ENCODE measurements at places on chromosomes 13 and 19.
A peak's percentile ranks its signal among the peaks of the same experiment; 100 is the strongest.

DNA sequence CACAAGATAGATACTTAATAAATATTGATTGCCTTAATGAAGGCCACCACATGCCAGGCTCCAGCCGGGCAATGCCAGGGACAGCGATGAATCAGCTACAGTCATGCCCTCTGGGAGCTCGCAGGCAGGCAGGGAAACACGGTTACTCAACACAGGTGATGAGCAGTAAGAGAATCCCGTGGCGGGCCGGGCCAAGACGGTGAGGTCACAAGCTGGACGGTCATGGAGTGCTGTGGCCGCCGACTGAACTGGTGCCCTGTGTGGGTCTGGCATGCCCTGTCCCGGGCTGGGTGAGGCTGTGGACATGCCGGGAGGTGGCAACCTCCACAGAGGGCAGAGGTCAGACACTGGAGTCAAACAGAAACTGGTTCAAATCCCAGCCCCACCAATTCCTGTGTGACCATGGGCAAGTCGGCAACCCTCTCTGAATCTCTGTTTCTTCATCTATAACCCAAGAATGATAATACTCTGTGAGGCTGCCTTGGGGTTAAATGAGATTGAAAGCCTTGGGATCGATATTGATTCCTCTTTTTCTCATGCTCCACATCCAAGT is 13.2 kb upstream of the PAK4 start:
- no peaks in the 10 kb centered on the region for H3K36me3 ChIP-seq
- no peak overlapping the region for H3K27ac ChIP-seq
- H3K4me3 ChIP-seq, result no peak overlapping the region
- peaks cover 2% of the 10 kb centered on the region for H3K4me1 ChIP-seq
- no peaks in the 10 kb centered on the region for H3K27me3 ChIP-seq

- H3K27ac ChIP-seq, result no peak overlapping the region
- no peak for DNase-seq
- no peaks in the 10 kb centered on the region for H3K36me3 ChIP-seq
- no peaks in the 10 kb centered on the region for H3K27me3 ChIP-seq
Measured at GRCh38 chr13:85693889-85694511, 105.2 kb downstream of the SLITRK6 start.

DNA sequence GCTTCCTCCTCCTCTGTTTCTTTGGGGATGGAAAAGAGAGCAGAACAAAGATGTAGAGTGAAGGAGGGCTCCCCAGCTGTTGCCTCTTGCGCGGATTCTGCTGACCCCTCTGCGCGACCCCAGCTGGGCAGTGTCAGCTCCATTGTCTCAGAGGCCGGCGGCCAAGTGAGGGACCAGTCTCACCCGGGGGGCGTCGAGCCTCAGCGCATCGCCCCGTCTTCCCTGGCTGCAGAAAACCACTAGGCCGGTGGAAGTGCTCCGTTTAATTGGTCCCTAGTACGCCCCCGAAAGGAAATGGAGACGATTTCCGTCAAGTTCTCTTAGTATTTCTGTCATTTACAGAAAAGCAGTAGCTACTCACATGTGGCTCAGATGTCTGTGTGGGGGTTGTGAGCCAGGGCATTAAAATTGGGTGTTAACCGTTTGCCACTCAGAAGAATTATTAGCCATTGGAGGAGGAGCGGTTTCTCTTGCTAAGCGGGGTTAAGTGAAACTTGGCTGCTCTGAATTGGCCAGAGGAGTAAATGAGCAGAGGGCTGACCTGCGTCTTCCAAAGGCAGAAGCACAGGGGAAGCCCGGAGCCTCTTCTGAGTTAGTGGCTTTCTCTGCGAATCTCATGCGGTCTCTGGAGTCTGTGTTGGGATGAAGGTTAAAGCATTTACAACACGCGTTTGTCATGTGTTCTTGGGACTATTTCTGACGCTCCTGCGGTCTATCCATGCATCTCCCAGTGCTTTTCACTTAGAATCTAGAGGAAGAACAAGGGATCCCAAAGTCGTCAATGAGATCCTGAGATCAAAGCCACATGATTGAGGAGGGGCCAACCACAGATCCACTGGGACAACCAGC is 132.8 kb upstream of the MYO16 start:
- no peak for DNase-seq
- no peaks in the 10 kb centered on the region for H3K4me1 ChIP-seq
- H3K4me3 ChIP-seq, result peak overlapping the region; percentile 57
- no peaks in the 10 kb centered on the region for H3K36me3 ChIP-seq
- H3K27ac ChIP-seq, result no peak overlapping the region

DNA sequence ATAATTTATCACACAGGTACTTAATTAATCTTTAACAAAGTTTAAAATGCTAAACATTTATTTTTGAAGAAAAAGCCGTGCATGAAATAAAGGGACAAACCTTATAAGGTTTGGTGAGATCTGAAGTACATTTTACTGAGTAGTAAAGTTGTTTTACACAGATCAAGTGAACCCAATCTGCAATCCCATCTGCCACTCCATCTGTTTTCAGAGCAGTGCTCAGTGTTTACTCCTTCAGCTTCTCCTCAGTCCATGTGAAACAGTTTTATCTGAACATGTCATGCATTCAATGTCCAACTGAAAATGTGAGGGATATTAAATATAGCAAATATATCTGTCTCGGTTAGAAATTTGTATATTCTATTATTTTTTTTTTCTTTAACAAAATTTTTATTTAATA is 166.8 kb downstream of the MAB21L1 start:
- H3K4me1 ChIP-seq, result no peaks in the 10 kb centered on the region
- H3K27ac ChIP-seq, result no peak overlapping the region
- H3K27me3 ChIP-seq, result no peaks in the 10 kb centered on the region
- H3K36me3 ChIP-seq, result no peaks in the 10 kb centered on the region
- DNase-seq, result no peak

GRCh38 chr13:103012646-103013045 is 53.6 kb downstream of the SLC10A2 start:
- H3K27me3 ChIP-seq, result no peaks in the 10 kb centered on the region
- no peaks in the 10 kb centered on the region for H3K36me3 ChIP-seq
- no peak for DNase-seq
- no peaks in the 10 kb centered on the region for H3K4me1 ChIP-seq
- H3K27ac ChIP-seq, result no peak overlapping the region
- no peak overlapping the region for H3K4me3 ChIP-seq

DNA sequence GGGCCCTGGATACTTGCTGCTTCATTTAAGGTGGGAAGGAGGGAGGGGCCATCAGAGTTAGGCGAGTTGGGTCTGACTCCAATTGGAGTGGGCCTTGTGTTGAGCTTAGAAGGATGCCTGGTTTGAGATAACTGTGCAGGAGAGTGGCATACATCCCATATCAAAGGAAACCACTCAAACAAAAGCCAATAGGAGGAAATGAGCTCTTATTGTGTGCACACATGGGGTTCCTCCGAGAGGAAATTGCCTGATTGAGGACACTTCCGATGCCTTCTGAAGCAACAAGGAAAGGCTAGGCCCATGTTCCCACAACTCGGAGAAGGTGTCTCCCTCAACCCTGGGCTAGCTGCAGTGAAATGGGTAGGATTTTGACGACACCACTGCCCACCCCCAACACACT is 19.6 kb downstream of the MBNL2 start:
- no peaks in the 10 kb centered on the region for H3K36me3 ChIP-seq
- H3K27ac ChIP-seq, result no peak overlapping the region
- DNase-seq, result no peak

DNA sequence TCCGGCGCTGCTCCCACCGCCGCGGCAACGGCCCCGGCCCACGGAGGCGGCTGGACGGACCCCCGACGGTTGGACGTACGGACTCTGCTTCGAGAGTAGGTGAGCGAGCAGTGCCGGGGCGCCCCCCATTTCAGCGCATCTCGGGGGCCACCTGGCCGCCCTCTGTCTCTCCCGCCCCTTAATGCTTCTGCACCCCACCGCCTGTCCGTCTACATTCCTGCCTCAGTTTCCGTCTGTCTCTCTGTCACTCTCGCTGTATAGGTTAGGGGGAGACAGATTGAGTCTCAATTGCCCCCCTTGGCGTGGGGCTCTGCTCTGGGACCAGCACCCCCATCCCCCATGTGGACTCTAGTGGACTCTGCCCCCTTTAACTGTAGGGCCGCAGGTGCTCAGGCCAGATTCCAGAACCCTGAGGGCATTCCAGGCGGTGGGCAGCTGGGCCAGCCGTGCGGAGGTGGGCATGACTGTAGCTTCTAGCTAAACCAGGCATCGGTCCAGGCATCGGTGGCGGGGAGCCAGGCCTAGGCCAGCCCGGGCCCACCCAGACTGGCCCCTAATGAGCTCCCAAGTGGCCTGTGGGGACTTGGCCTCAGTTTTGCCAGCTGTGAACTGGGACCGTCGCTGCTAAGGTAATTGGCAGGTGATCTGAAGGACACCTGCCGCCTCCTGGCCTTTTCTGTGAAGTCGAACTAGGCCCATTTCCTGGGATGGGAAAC is 373 bp downstream of the TNFAIP8L1 start:
- H3K27me3 ChIP-seq, result no peaks in the 10 kb centered on the region
- H3K4me1 ChIP-seq, result no peaks in the 10 kb centered on the region
- no peaks in the 10 kb centered on the region for H3K36me3 ChIP-seq
- DNase-seq, result no peak
- H3K27ac ChIP-seq, result no peak overlapping the region

GRCh38 chr19:45492627-45493470 is 4.0 kb downstream of the RTN2 start:
- H3K4me3 ChIP-seq, result peak overlapping the region; percentile 43
- H3K4me1 ChIP-seq, result no peaks in the 10 kb centered on the region
- no peak overlapping the region for H3K27ac ChIP-seq
- H3K27me3 ChIP-seq, result no peaks in the 10 kb centered on the region
- H3K36me3 ChIP-seq, result no peaks in the 10 kb centered on the region

DNA sequence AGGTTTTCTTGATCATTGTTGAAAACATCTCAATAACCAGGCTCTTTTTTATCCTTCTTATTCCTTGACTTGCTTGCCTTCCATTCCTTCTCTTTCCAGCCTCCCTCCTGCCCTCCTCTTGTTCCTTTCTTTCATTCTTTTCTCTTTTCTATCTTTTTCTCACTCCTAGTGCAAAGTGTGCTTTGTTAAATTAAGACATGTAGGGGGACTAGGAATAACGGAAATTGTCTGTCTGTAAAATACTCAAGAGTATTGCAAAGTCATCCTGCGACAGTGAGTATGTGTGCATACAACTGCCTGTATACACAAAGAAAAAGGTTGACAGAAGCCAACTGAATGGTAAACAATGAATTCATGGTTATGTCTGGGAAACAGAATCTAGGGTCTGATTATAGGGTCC is 70.1 kb downstream of the LRRC63 start:
- no peak overlapping the region for H3K4me3 ChIP-seq
- no peaks in the 10 kb centered on the region for H3K4me1 ChIP-seq
- no peak overlapping the region for H3K27ac ChIP-seq

DNA sequence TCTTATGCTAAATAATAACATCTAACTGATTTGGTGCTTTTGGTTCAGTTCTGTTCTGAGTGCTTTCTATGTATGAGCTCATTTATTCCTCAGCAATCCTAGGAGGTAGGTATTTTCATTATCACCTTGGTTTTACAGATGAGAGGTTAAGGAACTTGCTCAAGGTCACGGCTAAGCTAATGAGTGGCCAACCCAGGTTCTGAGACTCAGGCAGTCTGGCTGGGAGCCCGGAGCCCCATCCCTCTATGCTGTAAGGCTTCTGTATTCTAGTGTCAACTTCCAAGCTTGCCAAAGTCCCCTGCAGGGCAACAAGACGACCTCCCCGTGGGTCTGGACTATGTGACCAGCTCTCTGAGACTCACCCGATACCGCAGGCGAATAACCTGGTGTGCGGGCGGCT is 60.5 kb downstream of the PARP4 start:
- no peaks in the 10 kb centered on the region for H3K4me1 ChIP-seq
- H3K36me3 ChIP-seq, result peaks cover 11% of the 10 kb centered on the region
- no peak for DNase-seq
- H3K4me3 ChIP-seq, result no peak overlapping the region

GRCh38 chr13:75226092-75226491 is 255.9 kb downstream of the TBC1D4 start:
- H3K36me3 ChIP-seq, result no peaks in the 10 kb centered on the region
- H3K27ac ChIP-seq, result no peak overlapping the region
- no peak overlapping the region for H3K4me3 ChIP-seq
- 0 out of 2 replicates have a peak, but pooled peaks cover 1% of the 10 kb centered on the region for H3K4me1 ChIP-seq

DNA sequence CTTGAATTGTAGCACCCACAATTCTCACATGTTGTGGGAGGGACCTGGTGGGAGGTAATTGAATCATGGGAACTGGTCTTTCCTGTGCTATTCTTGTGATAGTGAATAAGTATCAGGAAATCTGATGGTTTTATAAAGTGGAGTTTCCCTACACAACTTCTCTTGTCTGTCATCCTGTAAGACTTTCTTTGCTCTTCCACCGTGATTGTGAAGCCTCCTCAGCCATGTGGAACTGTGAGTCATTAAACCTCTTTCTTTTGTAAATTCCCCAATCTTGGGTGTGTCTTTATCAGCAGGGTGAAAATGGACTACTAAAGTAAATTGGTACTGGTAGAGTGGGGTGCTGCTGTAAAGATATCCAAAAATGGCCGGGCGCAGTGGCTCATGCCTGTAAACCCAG is 215.6 kb downstream of the LIG4 start:
- DNase-seq, result no peak
- no peak overlapping the region for H3K4me3 ChIP-seq
- H3K36me3 ChIP-seq, result no peaks in the 10 kb centered on the region
- H3K4me1 ChIP-seq, result no peaks in the 10 kb centered on the region
- H3K27ac ChIP-seq, result no peak overlapping the region

GRCh38 chr19:9308091-9308770 is 1.4 kb downstream of the ZNF699 start:
- no peak overlapping the region for H3K27ac ChIP-seq
- H3K27me3 ChIP-seq, result no peaks in the 10 kb centered on the region
- no peaks in the 10 kb centered on the region for H3K4me1 ChIP-seq
- no peaks in the 10 kb centered on the region for H3K36me3 ChIP-seq
- DNase-seq, result no peak
- H3K4me3 ChIP-seq, result no peak overlapping the region

DNA sequence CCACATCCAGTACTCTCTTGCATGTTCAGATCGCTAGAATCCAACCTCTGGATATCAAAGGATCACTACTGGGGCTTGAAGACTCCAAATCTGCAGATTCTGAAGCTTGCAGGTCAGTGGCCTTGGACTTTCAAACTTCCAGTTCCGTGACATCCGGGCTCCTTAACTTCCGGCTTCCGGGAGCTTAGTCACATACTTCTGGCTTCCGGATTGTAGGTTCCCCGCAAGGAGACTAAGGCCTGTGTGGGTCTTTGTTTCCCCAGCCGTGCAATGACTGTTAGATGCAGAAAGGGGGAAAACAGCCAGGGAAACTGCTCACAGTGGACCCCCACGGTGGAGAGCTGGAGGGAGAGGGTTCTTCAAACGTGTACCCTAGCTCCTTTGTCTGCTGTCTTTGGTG is 41.4 kb downstream of the ZNF333 start:
- H3K4me1 ChIP-seq, result no peaks in the 10 kb centered on the region
- H3K27me3 ChIP-seq, result no peaks in the 10 kb centered on the region
- H3K4me3 ChIP-seq, result no peak overlapping the region
- no peaks in the 10 kb centered on the region for H3K36me3 ChIP-seq
- no peak for DNase-seq
- no peak overlapping the region for H3K27ac ChIP-seq

GRCh38 chr13:69168436-69168835 is 939.2 kb upstream of the ATXN8OS start:
- no peaks in the 10 kb centered on the region for H3K4me1 ChIP-seq
- no peaks in the 10 kb centered on the region for H3K27me3 ChIP-seq
- no peak overlapping the region for H3K4me3 ChIP-seq
- DNase-seq, result no peak
- H3K27ac ChIP-seq, result no peak overlapping the region

GRCh38 chr19:27793128-27793643 is 1419.8 kb downstream of the UQCRFS1 start:
- peak overlapping the region; percentile 71 for H3K4me3 ChIP-seq
- no peak overlapping the region for H3K27ac ChIP-seq
- no peaks in the 10 kb centered on the region for H3K36me3 ChIP-seq
- no peaks in the 10 kb centered on the region for H3K4me1 ChIP-seq
- no peaks in the 10 kb centered on the region for H3K27me3 ChIP-seq
